NCI-H2081 (cell line): ENCODE measurements at places on chromosomes 6 and 20.

DNA sequence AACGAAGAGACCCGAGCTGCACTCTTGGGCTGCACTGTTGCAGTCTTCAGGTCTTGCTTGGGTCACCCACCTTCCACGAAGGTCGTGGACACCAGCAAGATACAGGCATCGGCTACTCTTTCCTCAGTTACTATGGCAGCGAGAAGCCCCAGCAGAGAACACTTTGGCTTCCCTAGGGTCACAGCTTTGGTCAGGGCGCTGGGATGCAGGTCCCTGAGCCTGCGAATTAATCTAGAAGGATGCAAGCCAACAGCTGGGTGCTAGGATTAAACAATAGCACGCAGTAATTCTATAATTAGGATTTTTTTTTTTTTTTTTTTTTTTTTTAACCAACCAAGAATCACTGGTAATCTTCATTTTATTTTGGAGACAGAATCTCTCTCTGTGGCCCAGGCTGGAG, 2.1 kb downstream of the KHDC3L start:
- DNase-seq, result no peak

DNA sequence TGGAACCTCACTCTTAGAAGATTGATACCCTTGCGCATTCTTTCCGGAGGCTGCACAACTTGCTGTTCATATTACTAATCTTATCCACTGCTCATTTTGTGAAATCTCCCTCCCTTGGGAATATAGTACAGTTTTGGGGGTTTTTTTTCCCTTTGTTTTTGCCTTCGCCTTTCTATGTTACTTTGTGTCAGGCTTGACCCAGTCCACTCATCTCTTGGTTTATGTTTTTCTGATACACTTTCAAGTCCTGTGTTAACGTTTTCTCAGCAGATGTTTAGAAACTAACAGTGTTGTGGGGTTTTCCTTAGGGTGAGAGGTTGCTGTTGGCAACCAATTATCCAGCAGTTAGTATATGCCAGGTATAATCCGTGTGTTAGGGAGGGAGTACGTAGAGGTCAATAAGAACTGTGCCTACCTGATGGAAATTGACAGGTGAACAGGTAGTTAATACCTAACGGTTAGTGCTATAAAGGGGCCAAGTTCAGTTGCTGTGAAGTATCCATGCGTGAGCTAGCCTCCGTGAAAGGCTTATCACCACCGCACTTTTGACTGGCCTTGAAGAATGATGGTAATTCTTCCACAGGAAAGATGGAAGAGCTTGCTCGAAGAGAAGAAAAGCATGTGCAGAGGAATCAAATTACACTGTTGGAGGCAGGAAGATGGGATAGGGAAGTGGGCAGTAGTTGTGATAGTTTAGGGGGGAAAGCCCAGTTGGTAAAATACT, 1.4 kb downstream of the NFYA start:
- DNase-seq, result peak; percentile 11

GRCh38 chr6:134882426-134883038, 67.4 kb downstream of the ALDH8A1 start:
- peak; percentile 42 for DNase-seq

GRCh38 chr20:41654292-41654691, 36.1 kb upstream of the CHD6 start:
- DNase-seq, result peak; percentile 94

GRCh38 chr20:40678286-40678875, 10.7 kb downstream of the MAFB start:
- no peak for DNase-seq

DNA sequence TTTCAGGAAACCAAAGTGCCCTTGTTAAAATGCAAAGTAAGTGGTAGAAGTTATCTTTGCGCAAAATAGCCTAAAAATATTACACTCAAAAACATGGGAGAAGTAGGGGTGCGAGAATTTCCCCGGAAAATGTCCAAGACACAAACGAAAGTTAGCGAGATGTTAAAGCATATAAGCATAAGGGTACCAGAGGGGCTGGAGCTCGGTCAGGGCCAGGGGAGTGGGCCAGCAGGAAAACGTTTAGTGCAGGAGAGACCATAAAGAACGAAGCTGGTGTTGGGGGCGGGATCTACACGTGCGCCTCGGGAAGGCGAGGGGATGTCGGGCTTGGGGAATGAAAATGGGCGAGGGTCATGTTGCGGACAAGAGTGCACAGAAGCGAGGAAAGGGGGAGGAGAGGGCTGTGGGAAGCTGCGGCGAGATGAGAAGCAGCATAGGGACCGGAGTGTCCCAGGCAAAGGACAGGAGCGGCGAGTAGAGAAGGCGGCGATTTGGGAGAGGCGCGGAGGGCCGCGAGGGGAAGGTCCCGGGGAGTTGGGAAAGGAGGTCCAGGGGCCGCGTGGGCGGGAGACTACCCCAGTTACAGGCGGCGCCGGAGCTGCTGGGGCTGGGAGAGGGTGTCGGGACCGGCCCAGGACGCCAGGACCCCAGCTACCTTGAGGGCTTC, 600 bp downstream of the XPO5 start:
- no peak for DNase-seq

DNA sequence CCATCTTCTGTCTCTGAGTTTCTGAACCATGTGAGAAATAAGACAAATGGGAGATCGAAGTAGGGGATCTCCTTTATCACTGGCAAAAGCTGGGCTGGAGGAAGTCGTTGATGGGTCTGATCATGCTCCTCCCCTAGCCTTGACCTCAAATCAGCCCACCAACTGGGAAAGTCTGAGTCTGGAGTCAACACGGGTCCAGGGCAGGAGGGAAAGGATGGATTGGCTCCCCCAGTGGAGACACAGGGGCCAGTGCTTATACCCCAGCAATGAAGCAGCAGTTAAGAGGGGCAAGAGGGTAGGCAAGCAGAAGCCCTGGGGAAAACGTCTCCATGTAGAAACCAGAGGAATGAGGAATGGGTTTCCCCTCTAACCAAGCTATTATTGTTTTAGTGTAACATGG, 152.6 kb downstream of the TBC1D7 start:
- DNase-seq, result no peak

DNA sequence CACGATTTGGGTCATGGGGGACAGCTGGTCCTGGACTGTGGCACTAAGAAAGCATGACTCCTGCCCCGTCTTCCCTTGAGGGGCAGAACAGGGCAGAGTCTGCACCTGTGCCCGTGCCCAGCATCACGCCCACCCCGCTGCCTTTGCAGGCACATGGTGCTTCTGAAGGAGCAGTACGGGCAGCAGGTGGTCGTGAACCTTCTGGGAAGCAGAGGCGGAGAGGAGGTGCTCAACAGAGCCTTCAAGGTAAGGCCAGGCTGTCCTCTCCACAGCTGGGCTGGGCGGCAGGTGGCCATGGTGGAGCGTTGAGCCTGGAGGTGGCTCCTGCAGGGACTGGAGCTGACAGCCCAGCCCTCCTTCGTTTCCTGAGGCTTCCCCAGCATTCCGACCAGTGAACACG, 77.4 kb downstream of the SYNJ2 start:
- no peak for DNase-seq

GRCh38 chr6:106072501-106073090, 13.5 kb upstream of the PRDM1 start:
- no peak for DNase-seq

DNA sequence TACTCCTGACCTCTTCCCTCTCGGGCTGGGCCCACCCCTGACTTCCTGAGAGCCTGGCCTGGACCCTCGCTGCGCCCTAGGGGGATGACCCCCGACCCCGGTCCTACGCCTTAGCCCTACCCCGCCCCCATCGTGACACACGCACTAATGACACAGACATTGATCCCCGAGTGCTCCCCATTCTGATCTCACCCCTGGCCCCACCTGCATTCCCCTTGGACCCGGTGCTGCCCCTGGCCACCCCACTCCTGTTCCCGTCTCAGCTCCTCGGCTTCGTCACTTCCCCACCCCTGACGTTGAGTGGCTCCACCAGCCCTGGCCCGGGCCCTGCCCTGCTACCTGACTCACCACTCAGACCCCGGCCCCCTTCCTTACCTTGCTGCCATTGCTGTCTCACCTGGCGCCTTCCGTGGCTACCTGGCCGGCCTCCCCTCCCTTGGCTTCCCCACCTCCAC, 12.1 kb downstream of the RBCK1 start:
- peak; percentile 53 for DNase-seq

DNA sequence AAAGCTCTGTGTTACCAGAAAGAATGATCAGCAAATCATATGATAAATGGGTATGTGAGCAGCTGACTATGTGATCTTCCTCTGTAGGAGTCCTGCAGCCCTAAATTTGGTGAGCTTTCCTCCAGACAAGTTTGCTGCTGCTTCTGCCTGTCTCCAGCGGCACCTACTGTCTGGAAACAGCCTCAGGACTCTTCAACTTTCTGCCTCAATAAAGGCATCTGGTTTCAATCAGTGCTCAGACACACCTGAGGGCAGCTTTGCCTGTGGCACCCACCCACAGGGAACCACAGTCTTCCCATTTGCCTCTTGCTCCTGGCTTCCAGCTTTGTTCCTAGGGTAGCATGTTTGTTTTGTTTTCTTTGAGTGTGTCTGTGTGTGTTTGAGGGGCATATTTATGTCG, 727.9 kb upstream of the MAN1A1 start:
- no peak for DNase-seq

DNA sequence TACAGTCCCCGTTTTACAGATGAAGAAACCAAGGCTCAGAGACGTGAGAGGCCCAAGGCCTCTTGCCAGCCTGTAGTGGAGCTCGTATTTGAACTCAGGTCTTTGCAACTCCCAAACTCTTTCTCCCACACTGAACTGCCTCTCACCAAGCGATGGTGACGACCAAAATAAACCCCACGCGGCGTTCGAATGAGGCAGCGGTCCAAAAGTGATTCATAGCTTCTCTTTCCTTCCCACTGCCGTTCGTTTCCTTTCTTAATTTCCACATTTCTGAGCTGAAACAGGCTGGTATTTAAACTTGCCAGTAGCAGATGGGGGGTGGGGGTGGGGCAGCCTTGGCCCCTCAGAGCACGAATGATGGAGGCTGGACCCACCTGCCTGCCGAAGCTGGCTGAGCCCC, 252.9 kb upstream of the KCNG1 start:
- DNase-seq, result no peak

DNA sequence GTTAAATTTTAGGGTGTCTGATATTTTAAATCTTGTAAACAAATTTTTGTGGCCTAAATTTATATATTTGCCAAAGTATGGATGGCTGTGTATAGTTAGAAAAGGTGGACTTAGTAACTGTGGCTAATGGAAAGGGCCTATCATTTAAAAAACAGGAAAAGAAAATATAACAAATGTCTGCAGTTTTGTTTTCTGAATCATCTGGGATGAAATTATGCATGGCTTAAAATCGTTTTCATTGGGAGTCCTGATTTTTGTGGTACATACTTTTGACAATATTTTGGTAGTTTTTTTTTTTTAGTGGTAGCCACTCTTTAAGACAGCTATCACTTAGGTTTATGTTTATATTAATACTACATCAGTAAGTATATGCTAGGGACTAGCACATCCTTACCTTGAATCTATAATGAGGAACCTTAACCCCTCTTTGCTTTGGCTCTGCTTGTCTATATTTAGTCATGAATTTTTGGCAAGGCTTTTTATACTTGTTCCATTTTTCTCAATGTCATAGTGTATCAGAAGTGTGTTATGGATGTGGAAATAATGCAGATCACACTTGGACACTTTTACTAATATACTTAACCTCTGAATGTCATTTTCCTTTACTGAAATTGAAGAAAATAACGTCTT, 5.6 kb downstream of the ARID1B start:
- DNase-seq, result no peak

- DNase-seq, result no peak
Measured at GRCh38 chr6:67646550-67646949, 988.5 kb upstream of the ADGRB3 start.

- DNase-seq, result no peak
Measured at GRCh38 chr6:7224731-7225130, 88.3 kb downstream of the SSR1 start.

- no peak for DNase-seq
Measured at GRCh38 chr6:167697316-167697715, 129.4 kb upstream of the AFDN start.

GRCh38 chr6:160667639-160668481, 3.8 kb upstream of the LPA start:
- DNase-seq, result peak; percentile 28

DNA sequence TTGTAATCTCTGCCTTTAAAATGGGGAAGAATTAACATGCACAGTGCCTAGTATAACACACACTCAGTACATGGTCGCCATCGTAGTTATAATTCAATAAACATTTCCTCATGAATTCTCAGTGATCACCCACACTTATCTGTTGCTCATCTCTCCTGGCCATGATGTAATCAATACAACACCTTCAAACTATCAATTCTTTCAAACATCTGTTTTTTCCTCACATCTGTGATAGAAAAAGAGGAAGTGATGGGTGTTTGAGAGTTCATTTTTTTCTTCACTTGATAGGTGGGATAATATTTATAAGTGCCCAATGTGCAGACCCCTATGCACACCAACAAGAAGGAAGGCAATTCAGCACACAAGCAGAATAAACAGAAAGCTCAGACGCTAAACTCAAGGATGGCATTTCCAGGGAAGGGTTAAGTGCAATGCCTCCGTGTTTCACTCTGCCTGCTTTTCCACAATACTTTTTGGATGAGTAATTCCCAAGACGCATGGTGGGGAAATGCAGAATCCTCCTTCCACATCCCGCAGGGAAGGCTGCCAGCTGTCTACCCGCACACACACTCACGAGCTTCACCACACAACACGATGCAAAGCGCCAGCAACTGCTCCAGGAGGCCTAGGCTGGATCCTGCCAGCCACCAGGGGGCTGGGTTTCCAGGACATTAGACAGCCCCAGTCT, 100.3 kb downstream of the GMPR start:
- DNase-seq, result no peak

- peak; percentile 91 for DNase-seq
Measured at GRCh38 chr6:38212579-38212978, 393.1 kb downstream of the ZFAND3 start.
